AG04450 (cell line): ENCODE measurements at places on chromosomes 7 and 10.

- no peak for DNase-seq
Measured at GRCh38 chr10:62796896-62797295, 7.6 kb upstream of the ADO start.

GRCh38 chr7:155323001-155323638 is 25.4 kb downstream of the INSIG1 start:
- DNase-seq = no peak

- no peak for DNase-seq
Measured at GRCh38 chr7:16062269-16062668, 359.1 kb downstream of the CRPPA start.

DNA sequence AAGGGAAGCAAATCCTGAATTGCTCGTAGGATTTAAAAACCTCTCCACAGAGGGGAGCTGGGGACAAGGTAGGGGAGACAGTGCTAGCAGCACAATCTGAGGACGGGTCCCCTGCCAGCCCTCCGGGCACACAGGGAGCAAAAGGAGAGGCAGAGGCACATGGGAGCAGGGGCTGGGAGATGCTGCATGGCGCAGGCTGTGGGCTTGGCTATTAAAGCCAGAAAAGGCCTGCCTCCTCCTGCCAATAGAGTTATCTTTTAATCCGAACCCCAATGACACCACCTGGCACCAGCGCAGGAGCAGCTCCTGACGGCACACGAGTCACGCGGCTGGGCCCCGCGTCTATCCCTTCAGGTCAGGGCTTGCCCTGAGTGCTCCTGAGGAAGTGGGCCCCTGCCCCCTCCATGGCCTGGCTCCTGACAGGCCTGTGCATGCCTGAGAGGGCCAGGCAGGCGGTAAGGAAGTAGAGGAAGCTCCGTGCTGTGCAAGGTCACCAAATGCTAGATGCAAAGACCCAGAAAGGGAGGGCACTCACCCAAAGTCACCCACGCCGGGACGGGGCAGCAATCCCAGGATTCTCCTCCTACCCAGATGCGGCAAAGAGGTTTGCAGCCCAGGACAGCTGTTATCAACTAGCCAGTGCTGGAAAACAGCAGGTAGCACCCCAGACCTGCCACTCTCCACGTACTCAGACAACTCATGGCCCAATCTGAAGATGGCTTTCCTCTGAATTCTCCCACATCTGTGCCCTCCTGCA is 28.1 kb downstream of the DLG5 start:
- no peak for DNase-seq

DNA sequence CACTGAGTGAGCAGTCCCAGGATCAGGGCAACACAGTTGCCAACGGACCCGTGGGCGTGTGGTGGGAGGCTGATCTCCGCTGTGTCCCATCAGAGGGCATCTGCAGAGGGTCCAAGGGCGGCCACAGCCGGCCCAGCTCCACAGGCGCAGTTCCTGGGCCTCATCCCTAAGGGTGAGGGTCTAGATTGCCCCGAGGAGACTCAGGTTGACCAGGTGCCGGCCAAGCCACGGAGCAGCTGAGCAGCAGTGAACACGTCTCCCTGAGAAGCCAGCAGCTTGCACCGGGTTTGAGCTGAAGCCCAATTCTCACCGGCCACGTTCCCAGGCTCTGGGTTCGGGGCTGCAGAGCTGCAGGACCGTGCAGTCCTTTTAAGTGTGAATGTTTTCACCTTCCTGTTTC is 58.8 kb upstream of the ADGRA1 start:
- DNase-seq = no peak

DNA sequence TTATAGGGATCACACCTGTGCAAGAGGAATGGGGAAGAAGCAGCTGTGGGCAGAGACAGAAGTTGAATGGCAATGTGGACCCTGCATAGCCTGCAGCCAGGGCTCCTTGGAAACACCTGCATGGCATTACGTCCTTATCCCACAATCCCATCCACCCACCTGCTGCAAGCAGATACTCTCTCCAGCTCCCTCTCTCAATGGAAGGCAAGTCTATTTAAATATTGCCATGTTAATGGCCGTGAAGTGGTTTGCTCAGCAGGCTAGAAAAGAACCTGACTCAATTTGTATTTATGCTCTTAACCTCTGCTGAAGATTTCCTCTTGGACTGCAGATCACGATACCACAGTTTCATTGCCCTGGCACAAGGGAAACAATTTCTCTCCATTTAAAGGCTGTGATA is 417.0 kb downstream of the TYW1 start:
- no peak for DNase-seq

DNA sequence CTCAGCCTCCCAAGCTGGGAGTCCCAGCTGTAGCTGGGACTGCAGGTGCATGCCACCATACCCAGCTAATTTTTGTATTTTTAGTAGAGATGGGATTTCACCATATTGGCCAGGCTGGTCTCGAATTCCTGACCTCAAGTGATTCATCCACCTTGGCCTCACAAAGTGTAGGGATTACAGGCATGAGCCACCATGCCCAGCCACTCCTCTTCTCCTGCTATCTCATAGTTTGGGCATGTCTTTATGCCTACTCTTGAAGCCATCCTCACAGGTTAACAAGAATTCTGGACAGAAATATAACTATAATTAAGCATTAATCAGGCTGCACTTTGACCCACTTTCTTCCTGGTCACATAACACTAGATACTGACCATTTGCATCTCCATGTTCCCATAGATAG is 28.6 kb upstream of the C10orf67 start:
- DNase-seq = no peak

- DNase-seq = peak; percentile 67
Measured at GRCh38 chr7:47571331-47572093, 10.4 kb downstream of the TNS3 start.

DNA sequence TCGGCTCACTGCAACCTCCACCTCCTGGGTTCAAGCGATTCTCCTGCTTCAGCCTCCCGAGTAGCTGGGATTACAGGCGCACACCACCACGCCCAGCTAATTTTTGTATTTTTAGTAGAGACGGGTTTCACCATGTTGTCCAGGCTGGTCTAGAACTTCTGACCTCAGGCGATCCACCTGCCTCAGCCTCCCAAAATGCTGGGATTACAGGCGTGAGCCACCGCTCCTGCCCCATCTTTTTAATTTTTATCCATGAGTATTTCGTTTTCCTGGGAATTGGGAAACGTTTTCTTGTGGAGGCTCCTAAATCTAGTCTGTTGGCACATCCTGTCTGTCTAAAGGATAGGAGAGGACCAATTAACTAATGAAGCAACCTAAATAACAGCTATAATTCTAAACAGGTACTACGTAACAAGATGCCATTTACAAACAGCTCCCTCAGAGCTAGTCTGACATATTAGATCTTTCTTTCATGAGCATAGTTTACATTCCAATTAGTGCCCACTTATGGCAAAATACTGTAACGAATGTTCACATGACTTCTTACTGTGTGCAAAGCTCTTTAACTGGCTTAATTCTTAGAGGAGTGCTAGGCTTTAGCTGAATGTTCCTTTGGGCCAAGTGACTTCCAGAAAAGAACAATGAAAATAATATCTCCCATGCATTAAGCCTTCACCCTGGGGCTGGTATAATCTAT is 151.0 kb upstream of the YAE1 start:
- no peak for DNase-seq

- DNase-seq = no peak
Measured at GRCh38 chr7:21172800-21173199, 255.1 kb upstream of the SP4 start.

DNA sequence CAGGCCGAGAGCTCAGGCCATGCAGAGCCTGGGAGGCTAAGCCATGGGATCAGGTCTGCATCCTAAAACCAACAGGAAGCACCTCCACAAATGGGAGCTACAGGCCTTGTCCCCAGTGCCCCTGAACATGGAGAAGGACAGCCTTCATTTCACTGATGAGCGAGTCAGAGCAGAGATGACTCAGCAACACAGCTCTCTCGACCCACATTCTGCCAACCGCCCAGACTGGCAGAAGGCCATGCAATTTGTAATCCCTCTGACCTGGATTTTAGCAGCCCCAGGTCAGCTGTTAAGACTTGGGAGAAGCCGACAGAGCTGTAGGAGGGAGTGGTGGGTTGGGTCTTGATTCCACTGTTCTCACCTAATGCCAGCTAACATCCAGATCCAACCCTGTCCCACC is 25.5 kb downstream of the VOPP1 start:
- DNase-seq = no peak

GRCh38 chr10:61411706-61412105 is 41.5 kb downstream of the TMEM26 start:
- DNase-seq = no peak

GRCh38 chr7:66207540-66207939 is 2.4 kb downstream of the TPST1 start:
- DNase-seq = no peak

- DNase-seq = no peak
Measured at GRCh38 chr10:124011464-124011863, 81.9 kb downstream of the CHST15 start.

DNA sequence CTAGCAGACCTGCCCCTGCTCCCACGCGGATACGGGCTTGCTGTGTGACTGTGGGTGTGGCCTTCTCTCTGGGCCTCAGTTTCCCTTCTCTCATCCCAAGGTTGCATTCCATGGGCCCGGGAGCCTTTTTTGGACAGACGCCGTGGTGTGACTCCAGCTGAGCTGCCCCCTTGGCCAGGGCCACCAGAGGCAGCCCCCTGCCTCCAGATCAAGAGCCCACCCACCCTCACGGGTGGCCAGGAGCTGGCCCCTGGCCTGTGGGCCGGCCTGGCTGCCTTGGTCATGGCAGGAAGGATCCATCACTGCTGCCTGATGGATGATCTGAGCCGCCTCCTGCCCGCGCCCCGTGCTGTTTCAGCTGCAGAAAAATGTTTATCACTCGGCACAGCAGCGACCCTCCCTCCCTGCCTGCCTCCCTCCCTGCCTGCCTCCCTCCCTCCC is 27.8 kb upstream of the ELFN1 start:
- DNase-seq = no peak

GRCh38 chr10:71486484-71487114 is 89.9 kb downstream of the CDH23 start:
- no peak for DNase-seq

- DNase-seq = no peak
Measured at GRCh38 chr10:97538839-97539238, 33.7 kb upstream of the ANKRD2 start.

DNA sequence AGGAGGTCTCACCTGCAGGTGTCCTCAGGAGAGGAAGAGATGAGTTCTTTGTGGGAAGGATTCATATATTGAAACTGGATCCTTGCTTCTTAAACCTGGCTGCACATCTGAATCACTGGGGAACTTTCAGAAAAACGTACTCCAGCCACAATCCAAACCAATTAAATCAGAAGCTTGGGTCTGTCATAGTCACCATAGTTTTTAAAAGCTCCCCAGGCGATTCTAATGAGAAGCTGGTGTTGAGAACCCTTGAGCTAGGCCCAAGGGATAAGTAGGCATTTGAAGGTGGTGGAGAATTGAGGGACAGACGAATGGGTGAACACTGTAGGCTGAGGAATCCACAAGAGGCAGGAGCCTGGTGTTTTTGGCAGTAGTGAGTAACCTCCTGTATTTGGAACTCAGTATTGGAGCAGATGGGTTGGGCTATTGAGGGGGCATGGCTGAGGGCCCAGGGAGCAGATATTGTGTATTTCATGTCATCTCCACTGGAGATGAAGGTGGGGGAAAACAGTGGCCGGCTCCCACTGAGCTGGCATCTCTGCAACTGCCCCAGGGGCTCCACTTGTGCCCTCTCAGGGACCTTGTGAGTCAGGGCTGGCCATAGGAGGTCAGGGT is 14.5 kb downstream of the ADCYAP1R1 start:
- DNase-seq = no peak

DNA sequence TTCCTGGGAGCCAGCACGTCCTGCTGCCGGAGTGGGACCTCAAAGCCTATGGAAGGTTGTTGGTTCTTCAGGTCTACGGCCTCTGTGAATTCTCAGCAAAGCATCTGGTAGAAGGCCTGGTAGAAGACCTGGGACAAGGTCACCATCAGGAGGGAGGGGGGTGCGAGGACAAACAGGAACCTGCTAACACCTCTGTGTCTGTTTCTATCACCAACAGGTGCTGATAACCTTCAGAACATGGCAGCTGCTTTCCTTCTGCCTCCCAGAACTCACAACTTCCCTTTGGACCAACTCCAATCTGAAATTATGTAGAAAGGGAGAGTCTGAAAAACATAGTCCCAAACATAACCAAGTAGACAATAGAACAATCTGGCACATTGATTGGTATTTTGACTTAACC is 8.3 kb upstream of the MET start:
- DNase-seq = no peak

GRCh38 chr7:150939052-150939451 is 39.1 kb downstream of the KCNH2 start:
- no peak for DNase-seq

DNA sequence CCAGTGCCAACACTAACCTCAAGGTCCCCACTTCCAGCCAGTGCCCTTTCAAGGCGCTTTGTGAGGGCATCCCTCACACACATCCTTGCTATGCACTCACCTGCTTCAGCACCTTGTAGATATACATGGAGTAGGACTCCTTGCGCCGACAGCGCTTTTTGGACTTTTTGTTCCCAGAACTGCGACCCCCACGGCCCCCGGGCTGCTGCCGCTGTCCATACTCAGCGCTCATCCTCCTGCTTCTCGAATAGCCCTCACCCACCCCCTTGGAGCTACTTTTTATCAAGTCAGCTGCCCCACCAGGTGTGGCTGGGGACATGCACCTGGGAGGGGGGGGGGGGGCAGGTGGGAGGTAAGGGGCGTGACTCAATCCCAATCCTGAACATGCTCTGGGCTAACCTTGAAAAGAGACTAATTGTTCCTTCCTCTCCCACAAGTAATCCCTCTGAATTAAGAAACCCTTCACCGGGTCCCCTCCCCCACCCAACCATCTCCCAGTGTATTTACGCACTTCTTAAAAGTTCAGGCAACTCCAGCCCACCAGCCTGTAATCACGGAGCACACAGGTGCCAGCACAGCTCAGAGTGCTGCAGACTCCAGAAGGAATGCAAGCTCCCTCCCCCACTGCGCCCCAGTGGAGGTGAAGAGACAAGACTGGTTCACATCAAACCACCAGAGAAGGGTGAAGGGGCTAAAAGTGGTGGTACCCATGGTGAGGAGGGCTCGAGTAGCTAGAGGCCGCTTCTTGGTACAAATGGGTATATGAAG is at the start of gene H2BK1:
Gene H2BK1 (minus strand): TSS at position 402 of the 768 bp plus-strand sequence. CDS start 170 bp downstream, at position 232.
- no peak for DNase-seq

GRCh38 chr7:155084021-155084420 is 13.9 kb downstream of the HTR5A start:
- DNase-seq = no peak

DNA sequence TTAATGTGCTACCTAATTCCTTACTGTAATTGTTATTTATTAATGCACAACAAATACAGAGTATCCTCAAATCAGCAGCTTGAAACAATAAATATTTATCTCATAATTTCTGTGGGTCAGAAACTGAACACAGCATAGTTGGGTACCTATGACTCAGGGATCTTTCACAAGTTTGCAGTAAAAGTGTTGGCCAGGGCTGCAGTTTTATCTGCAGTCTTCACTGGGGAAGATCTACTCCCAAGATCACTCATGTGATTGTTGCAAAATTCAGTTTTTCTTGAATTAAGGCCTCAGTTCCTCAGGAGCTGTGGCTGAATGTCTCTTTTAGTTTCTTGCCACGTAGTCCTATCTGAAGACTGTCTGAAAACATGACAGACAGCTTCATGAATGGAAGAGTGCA is 237.8 kb downstream of the ZWINT start:
- DNase-seq = no peak
